ENCODE measurements at places on chromosomes 6 and 20.

- DNase-seq = no peak
Observed at GRCh38 chr6:26170951-26171841, 84.0 kb downstream of the HFE start.

DNA sequence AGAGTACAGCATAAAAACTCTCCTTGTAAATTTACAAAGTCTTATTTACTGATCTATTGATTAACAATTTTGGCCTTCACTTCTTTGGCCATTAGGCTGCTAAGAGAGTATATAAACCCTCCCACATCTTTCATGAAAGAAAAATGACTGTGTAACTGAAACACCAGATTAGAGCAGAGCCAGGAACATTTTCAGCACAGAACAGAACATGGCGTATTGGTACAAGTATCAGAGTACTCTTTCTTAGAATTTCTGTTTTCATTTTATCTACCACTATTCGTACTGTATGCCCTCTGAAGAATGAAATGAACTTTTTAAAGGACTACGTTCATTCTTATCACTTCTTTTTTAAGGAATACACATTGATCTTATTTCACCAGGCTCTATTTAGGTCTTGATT, 550.2 kb downstream of the ADGRB3 start:
- no peak for DNase-seq

DNA sequence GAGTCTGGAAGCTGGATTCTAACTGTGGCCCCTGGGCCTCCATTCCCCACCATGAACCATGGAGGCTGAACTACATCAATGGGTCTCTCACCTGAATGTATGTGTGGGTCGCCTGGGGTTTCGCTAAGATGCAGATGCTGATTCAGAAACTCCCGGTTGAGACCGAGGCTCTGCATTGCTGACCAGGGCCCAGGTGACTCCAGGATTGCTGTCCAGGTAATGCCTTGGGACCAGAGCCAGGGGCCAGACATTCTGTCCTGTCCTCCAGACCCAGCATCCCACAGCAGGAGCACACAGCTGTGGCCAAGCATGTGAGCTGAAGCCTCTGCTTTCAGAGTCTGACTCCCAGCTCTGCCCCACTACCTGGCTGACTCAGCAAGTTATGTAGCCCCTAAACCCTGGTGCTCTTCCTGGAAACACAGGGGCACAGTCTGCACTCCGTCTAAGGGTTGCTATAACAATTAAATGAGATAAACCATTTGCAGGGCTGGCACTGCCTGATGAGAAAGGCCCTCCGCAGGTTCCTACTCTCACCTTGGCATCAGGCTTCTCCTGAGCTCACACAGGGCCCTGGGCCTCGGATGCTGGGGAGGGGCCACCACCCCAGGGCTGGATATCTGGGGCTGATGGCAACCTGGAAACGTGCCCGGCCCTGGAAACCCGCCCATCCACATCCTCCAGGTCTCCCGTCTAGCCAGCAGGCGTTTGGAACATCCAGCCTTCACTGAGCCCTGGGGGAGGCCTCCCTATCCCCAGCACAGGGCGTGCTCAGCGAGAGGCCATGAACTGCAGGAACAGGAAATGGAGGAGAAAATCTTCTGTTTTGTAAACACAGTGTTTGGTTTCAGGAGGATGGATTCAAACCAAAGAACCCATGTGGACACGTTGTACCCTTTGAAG, 175.7 kb downstream of the DLL1 start:
- no peak for DNase-seq

DNA sequence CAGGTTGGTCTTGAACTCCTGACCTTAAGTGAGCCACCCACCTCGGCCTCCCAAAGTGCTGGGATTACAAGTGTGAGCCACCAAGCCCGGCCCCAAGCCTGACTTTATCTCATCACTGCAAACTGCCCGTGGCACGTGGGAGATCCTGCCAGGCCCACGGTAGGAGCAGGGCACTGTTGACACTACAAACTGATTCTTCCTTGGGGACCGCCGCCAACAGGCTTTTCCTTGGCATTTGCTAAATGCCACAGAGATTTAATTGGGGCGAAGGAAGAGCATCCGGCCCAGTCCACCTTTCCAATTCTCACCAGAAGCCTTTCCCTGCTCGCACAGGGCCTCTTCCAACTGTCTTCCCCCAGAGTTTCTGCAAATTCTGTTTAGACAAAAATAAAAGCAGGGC, 11.0 kb downstream of the ATP9A start:
- DNase-seq = no peak

DNA sequence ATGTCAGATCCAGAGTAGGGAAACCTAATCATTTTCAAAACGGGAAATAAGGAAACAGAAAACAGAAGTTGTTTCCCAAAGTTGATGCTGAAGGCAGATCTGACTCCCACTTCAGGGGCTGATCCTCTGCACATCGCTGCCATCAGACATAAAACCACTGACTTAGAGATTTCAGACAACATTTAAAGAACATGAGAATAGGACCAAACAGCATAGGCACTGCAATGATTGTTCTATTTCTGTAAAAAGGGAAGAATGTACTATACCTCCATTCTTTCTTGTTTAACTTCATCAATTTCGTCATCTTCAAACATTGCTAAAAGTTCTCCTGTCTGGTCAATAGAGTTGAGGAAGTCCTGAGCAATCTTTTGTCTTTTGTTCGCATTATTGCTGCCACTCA, 324.7 kb upstream of the RUNX2 start:
- no peak for DNase-seq

GRCh38 chr6:1287103-1287591, 24.8 kb upstream of the FOXQ1 start:
- no peak for DNase-seq

GRCh38 chr6:113570161-113570560, 287.0 kb upstream of the MARCKS start:
- no peak for DNase-seq

GRCh38 chr6:95408111-95408510, 169.2 kb upstream of the MANEA start:
- DNase-seq = no peak

- peak; percentile 29 for DNase-seq
Observed at GRCh38 chr6:113857556-113858479, 673 bp downstream of the MARCKS start.

GRCh38 chr6:70669133-70669532, 1.4 kb downstream of the SMAP1 start:
- no peak for DNase-seq

GRCh38 chr20:34312024-34312460, 8.9 kb upstream of the AHCY start:
- DNase-seq = no peak

DNA sequence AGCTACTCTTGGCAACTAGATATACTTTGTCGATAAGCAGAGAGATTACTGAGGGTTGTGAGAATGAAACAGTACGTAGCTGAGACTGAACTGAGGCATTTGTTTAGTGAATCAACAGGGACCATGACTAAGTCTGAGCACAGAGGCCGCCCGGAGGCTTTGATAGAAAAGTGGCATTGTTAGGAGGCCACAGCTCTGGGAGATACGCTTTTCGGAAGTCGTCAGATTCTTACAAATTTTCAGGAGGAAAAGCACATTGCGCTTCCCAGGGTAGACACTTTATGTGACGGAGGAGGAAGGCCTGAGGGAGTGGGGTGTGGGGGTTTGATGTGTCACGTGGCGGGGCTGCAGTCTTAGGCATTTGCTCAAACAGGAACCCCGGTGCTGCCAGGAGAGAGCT, 69.4 kb downstream of the PSMG4 start:
- no peak for DNase-seq

DNA sequence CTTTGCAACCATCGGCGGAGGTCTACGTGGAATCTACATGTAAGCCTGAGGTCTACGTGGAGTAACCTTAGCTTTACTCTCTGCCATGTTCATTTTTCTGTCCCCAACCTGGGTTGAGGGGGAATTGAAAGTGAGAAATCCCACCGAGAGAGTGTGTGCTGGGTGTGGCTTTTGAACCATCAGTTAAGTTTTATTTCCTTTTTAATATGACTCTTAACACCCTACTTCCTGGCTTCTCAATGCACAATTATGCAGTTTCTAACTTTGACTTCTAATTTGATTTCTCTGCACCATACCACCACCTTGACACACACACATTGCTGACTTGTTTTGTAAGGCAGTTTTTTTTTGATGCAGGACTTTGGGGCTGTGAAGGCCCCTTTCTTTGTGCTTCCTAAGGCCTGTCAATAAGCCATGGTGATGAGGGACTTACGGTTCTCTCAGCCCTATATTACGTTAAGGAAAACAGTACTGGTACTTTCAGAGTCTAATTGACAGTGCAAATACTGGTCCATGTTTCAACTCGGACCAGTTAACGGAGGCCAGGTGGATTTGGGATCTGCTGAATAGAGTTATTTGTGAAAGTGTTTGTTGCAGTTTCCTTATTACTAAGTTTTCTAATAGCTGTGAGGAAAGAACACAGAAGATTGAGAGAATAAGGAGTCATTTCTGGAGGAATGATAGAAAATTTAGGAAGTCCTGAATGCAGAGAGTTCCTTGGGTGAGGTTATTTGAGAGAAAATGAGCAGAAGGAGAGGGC, 206.5 kb downstream of the JARID2 start:
- DNase-seq = no peak

- DNase-seq = no peak
Observed at GRCh38 chr6:158278004-158278403, 34.3 kb upstream of the TULP4 start.

DNA sequence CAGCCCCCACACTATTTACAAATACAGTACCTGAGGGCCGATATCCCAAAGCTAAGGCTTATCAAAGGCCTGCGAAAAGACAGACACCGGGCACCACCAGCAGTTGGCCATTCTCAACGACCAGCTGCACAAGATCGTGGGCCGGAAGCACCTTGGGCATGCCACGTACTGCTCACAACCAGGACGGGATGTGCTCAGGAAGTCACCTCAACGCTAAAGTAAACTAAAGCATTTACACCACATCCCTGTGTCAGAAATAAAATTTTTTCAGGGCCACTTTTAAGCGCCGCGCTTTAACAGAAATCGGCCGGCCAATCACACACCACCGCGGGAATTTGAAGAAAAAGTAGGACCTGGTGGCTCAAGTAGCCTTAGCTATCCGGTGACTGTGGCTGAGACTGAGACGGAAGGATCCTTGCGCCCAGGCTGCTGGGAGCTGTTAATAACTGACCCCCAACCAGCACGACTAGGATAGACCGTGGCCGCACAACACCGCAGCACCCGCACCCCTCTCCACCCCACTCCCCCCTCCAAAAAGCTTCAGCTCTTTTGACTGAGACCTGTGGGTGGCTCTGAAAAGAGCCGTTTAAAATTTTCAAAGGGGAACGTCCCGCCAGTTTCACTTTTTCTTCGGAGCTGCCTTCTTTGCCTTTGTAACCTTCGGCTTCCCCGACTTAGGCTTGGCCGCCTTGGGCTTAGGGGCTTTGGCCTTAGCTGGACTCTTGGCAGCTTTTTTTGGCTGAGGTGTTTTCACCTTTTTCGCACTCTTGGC, 131.2 kb upstream of the BTN3A2 start:
- no peak for DNase-seq

GRCh38 chr20:13199279-13199678, 21.8 kb upstream of the ISM1 start:
- DNase-seq = no peak

GRCh38 chr6:21352131-21352530, 241.4 kb upstream of the SOX4 start:
- no peak for DNase-seq

GRCh38 chr20:25454153-25454900, 46.9 kb downstream of the GINS1 start:
- DNase-seq = no peak

DNA sequence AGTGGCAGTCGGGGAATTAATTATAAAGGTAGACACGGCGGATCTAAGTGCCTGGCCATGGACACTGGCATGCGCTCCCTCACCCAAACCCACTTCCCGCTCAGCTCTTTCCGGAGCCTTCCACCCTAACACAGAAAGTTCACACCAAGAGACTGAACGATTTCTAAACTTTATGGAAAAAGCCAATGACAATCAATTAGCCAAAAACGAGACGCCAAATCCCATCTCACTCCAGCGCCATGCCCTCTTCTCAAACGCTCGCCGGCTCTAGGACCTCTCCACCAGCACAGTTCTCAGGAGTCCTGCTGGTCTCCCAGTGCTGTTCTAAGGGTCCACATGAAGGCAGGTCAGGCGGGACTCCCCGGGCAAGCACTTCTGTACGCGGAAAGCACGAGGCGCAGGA, 641 bp downstream of the SF3B5 start:
- DNase-seq = no peak

GRCh38 chr6:128686084-128686483, 165.7 kb upstream of the PTPRK start:
- DNase-seq = no peak

GRCh38 chr6:140401761-140402160, 1027.3 kb upstream of the CITED2 start:
- no peak for DNase-seq

GRCh38 chr6:156164701-156165452, 612.3 kb upstream of the ARID1B start:
- DNase-seq = no peak

DNA sequence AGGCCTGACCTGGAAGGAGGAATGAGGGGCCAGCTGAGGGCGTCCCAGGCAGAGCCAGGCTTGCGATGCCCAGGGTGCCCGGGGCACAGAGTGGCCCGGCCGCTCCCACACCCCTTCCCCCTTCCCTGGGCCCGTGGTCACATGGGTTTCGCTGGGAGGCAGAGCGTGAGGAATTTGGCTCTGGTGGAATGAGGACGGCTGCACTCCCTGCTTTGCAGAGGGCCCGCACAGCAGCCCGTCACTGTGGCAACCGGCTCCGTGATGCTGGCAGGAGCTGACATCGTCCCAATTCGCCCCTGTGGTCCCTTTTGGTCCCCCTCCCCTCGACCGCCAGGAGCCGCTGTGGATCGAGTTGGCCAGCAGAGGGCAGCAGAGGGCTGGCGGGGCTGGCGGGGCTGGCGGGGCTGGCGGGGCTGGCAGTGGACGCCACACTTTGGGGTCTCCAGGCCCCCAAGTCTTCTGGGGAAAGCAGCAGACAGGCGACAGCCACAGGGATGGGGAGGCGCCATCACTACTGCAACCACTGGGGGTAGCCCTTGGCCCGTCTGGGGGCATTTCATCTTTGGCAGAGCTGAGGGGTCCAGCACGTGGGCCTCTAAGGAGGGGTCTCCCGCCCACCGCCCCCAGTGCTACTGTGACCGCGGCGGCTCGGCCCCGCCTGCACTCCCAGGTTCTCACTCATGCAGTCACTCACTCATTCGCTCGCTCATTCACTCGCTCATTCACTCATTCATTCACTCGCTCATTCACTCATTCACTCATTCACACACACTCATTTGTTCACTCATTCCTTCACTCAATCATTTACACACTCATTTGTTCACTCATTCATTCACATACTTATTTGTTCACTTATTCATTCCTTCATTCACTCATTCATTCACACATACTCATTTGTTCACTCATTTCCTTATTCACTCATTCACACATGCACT, 49.7 kb upstream of the BHLHE23 start:
- peak; percentile 92 for DNase-seq

GRCh38 chr20:4567170-4567569, 154.5 kb upstream of the PRND start:
- no peak for DNase-seq

GRCh38 chr6:154112181-154112809, 73.3 kb downstream of the OPRM1 start:
- no peak for DNase-seq

GRCh38 chr6:112320561-112321318, 26.4 kb upstream of the RFPL4B start:
- DNase-seq = no peak
